ENCODE measurements at places on chromosomes 6 and 20. TPM values are rescaled to one million over a fixed set of nuclear protein-coding genes. Genes with fewer than 3 reads are reported as not detected.

SLC18B1 gene
- 8.5 TPM for polyA plus RNA-seq

IRF4 gene
- 297 TPM for polyA plus RNA-seq

FOXC1 gene
- not detected for polyA plus RNA-seq

ADAT2 gene
- polyA plus RNA-seq = 12.6 TPM

SLC17A9 gene
- polyA plus RNA-seq = 55.6 TPM

PKIB gene
- polyA plus RNA-seq = 0.37 TPM

RIPPLY2 gene
- polyA plus RNA-seq = not detected

VPS52 gene
- polyA plus RNA-seq = 37.9 TPM

FRMD1 gene
- polyA plus RNA-seq = not detected

IL17F gene
- polyA plus RNA-seq = 0.20 TPM

NKAIN2 gene
- polyA plus RNA-seq = not detected

MAS1 gene
- not detected for polyA plus RNA-seq

RHAG gene
- not detected for polyA plus RNA-seq

- no peak for DNase-seq
Observed at GRCh38 chr6:128601060-128601459, 80.7 kb upstream of the PTPRK start.

- DNase-seq = no peak
Observed at GRCh38 chr6:131183427-131184095, 48.3 kb downstream of the AKAP7 start.

GRCh38 chr6:33458676-33459075, 4.3 kb downstream of the ZBTB9 start:
- no peak for DNase-seq

DNA sequence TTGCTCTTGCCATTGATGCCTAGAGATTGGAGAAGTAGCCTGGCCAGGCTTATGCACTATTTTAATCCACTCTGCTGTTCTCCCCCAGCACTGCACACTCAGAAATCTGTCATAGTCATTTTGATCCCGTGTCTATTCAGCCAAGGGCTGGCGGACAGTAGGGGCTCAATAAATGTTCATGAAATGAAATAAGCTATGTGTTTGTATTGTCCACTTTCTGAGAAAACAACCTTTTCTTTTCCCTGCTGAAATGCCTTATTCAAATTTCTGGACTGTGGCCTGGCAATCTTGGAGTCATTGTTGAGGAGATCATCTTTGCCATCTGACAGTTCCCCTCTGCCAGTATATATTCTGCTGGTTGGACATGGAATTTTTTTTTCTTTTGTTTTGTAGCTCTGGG, 550.4 kb upstream of the MAP3K7 start:
- no peak for DNase-seq

GRCh38 chr6:137927777-137928218, 60.7 kb downstream of the TNFAIP3 start:
- peak; percentile 99 for DNase-seq

- DNase-seq = no peak
Observed at GRCh38 chr20:49501917-49502316, 19.4 kb upstream of the KCNB1 start.

DNA sequence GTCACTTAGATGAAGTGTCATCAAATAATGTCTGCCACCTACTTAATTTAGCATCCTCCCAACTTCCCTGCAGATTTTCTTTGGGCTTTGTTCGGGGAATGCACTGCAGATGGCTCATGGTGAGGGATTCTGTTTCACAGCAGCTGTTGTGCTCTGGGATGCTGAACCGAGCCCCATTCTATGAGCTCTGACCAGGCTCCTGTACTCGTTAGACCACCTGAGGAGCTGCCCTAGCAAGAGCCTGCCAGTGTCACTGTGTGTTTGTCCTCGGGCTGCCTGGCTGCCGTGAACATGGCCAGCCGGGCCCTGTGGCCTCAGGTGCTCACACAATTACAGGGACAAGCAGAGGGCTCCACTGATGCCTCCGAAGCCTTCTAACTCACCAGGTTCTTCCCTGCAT, 238.8 kb upstream of the ECI2 start:
- no peak for DNase-seq

DNA sequence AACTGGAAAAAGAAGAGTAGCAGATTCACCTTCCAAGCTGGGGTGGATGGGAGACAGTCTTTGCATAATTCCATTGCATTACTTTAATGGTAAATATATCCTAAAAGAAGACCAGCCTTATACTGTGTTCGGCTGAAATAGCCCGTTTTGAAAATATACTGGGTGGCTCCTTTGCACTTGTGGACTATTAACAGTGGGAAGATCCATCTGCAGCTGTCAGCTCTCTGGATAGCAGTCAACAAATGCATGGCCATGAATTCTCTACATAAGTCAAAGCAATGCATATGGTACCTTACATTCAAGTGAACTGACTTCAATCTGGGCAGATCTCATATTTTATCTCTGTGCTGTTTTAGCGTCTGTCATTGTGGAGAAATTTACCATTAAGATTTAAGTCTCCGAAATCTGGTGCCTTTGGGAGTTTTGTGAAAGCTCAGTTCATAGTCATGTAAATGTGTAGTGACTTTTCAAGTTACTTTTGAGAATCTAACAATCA, 400.6 kb upstream of the RNF217 start:
- DNase-seq = no peak

DNA sequence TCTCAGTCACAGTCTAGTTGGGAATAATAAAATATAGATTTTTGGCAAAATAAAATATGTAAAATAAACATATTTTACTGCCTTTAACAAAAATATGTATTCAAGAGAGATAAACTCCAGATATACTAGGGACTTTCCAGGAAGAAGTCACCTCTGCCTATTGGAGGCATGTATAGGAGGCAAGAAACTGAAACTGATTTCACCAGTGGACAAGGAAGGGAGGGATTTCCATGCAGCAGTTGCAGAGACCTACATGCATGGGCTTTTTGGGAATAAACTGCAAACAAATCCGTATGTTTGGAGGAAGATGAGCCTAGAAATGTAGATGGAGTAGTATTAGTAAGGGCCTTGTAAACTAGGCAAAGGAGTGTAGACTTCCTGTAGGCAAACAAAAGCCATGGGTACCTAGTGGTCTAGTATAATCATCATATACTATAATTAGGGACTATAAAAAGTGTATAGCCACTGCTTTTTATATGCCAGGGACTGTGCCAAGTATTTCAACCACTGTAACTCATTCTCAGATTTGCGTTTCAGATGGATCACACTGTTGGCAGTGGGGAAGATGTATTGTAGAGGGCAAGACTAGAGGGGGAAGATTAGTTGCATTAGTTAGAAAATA, 38.9 kb downstream of the CD109 start:
- no peak for DNase-seq

- DNase-seq = peak; percentile 19
Observed at GRCh38 chr6:51562198-51562597, 525.2 kb downstream of the PKHD1 start.

GRCh38 chr20:31811198-31811597, 8.0 kb upstream of the MYLK2 start:
- no peak for DNase-seq

DNA sequence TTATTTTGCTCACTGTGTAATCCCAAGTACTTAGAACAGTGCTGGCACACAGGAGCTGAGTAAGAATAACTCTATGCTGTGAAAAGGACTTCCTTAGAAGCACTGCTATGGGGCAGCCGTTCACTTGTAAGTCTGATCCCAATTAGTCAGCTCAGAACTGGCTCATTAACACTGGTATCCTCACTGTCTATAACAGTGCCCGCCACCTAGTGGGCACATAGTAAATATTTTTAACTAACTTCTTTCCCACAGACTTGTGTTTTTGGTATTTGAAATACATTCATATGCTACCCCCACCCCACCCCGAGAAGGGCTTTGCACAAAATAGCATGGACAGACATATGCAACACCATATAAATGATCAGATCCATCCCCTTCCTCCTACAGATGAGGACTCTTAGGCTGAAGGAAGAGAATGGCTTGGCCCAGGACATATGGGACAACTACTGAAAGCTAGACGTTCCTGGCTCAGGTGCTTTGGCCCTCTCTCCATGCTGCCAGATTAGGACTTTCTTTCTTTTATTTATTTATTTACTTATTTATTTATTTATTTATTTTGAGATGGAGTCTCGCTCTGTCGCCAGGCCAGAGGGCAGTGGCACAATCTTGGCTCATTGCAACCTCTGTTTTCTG, 47.1 kb downstream of the DST start:
- DNase-seq = peak; percentile 31

- DNase-seq = no peak
Observed at GRCh38 chr6:85250586-85251220, 199.2 kb upstream of the NT5E start.

GRCh38 chr6:90434094-90434493, 137.5 kb upstream of the BACH2 start:
- no peak for DNase-seq

- DNase-seq = no peak
Observed at GRCh38 chr20:57495978-57496377, 29.0 kb downstream of the CTCFL start.

DNA sequence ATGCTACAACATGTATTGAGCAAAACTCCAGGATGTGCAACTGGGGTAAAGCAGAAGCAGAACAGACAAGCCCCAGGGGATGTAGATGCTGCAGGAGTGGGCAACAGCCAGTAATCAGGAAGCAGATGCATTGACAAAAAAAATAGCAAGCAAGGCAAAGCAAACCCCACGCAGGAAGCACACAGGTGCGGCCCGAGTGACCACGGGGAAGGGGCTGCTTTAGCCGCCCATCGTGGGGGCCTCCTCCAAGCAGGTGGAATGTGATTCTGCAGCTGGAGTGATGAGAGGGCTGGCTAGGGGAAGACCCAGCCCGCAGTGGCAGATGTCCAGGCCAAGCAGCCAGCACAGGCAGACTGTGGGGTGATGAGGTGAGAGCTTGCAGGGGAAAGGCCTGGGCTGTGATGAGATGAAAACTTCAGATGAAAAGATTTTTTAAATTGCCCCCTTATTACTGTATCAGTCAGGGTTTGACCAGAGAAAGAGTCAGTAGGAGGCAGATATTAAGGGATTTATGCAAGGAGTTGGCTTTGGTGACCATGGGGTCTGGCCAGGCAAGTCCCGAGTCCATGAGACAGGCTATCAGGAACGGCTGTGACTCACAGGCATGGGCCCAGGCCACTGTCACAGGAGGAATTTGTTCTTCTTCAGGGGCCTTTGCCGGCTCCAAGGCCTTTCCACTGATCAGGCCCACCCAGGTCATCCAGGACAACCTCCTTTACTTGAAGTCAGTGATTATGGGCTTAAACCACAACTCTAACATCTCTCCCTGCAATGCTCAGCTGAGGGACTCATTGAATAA, 207.6 kb downstream of the ANKRD60 start:
- DNase-seq = no peak

DNA sequence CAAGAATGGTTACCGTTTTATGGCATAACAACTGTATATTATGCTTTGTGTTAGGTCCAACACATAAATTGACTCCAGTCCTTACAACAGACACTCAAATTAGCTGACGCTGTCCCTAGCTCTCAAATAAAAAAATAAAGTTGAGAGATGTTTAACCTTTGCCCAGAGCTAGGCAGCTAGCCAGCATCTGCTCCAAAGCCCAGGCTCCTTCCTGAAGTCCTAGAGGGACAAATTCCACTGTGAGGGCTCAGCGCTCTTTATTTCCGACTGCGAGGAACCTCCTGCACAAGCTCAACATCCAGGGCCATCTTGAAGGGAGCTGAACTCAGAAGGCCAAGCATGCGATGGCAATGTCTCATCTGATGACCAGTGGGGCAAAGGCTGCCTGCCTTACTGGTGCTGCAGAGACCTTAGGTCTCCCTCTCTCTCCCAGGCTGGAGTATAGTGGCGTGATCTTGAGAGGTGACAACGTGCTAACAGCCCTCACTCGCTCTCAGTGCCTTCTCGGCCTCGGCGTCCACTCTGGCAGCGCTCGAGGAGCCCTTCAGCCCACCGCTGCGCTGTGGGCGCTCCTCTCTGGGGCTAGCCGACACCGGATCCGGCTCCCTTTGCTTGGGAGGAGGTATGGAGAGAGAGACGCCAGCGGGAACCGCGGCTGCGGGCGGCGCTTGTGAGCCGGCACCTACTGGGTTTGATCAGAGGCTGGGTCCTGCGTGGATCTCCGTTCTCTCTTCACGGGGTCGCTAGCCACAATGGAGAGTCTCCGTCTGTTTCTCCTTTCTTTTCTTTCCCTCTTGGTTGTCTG, 24.7 kb upstream of the GFOD1 start:
- no peak for DNase-seq

DNA sequence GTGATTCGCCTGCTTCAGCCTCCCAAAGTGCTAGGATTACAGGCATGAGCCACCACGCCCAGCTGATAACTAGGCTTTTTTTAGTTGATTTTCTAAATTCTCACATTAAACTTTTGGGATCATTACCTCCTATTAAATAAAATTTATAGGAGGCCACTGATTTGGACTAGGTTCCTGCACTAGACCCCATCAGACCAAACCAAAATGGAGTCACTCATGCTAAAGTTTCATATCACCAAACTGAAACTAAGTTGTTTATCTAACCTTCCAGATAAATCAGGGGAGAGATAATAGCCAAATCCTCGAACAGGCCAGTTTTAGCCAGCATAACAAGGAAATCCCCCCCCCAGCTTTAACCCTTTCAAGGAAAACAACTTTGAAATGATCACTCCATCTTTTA, 98.4 kb upstream of the SLC22A16 start:
- no peak for DNase-seq

- no peak for DNase-seq
Observed at GRCh38 chr20:60171738-60172137, 213.5 kb downstream of the CDH26 start.

All from GM12878 (cell line).